ENCODE measurements at places on chromosomes 6 and 20.

GRCh38 chr6:154749341-154749740 lies 16.1 kb downstream of the SCAF8 start:
- no peak for DNase-seq

- DNase-seq, result no peak
Measured at GRCh38 chr6:1027795-1028569, 283.9 kb upstream of the FOXQ1 start.

GRCh38 chr20:37651932-37652331 lies 41.9 kb upstream of the CTNNBL1 start:
- no peak for DNase-seq

DNA sequence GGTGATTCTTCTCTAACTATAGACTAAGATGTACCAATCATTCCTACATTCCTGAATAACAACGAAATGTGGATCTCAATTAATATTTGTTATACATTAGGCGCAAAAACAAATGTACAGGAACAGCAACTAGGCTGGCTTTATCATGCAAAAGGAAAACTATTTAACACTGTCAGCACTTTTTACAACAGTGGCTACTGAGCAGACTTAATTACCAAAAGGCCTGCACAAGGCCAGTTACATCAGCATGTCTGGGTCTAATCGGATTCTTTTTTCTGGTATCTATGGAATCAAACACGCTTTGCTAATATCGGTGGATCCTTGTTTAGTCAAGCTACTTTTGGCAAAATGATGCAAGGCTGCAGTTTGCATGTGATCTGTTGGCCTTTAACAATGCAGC lies 176.5 kb downstream of the UBE3D start:
- no peak for DNase-seq

DNA sequence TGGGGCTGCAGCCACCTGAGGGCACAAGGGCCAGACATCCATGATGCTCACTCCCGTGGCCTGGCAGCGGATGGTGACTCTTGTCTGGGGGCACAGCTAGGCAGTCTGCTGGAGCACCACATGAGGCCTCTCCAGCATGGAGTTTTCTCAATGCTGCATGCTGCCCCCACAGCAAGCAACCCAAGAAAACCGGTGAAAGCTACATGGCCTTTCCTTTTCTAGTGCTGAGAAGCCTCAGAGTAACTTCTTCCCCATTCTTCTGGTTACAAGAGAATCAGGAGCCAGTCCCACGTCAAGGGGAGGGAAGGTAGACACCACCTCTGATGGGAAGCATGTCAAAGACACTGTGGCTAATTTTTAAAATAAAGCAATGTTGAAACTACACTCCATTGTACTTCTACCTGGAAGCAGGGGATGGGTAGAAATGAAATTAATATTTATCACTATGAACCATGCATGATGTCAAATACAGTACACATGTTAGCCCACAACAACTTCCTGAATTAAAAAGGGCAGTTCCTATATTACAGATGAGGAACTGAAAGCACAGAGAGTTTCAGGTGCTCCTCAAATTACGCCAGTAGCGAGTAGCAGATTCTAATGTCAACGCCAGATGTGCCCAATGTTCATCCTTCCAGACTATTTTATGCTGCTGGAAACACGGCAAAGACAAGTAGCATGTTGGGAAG lies 101.5 kb downstream of the LAMP5 start:
- no peak for DNase-seq

- DNase-seq, result no peak
Measured at GRCh38 chr6:85574932-85575598, 18.6 kb downstream of the SNX14 start.

- DNase-seq, result no peak
Measured at GRCh38 chr20:2846698-2847097, 6.2 kb downstream of the VPS16 start.

GRCh38 chr6:105601541-105602236 lies 198.8 kb upstream of the PREP start:
- peak; percentile 59 for DNase-seq

DNA sequence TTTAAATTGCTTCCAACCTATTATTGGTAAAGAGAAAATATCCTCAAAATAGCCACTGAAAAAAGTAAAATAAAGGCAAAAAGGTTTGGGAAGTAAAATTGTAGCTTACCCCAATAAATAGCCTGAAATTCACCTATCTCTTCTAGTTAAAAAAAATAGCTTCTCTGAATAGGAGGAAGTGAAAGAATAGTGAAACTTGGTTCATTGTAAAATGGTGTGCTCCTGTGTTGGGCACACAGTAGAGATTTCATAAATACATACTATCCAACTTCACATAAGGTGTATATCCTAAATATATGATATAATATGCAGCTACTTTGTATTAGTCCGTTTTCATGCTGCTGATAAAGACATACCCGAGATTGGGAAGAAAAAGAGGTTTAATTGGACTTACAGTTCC lies 45.3 kb downstream of the CDK19 start:
- DNase-seq, result no peak

DNA sequence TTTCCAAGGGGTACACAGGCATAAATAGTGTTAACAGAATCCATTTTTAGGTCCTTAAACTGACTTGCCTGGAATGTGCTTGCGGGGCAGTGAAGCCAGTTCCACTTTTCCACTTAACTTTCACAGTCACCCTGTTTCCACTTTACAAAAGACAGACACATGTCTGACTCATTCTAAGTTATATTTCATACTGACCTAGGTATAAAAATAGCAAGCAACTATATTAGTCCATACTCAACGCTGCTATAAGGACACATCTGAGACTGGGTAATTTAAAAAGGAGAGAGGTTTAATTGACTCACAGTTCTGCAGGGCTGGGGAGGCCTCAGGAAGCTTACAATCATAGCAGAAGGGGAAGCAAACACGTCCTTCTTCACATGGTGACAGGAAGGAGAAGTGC lies 88.2 kb downstream of the MTFR2 start:
- no peak for DNase-seq

- peak; percentile 32 for DNase-seq
Measured at GRCh38 chr20:32481311-32482142, 103.6 kb downstream of the NOL4L start.

DNA sequence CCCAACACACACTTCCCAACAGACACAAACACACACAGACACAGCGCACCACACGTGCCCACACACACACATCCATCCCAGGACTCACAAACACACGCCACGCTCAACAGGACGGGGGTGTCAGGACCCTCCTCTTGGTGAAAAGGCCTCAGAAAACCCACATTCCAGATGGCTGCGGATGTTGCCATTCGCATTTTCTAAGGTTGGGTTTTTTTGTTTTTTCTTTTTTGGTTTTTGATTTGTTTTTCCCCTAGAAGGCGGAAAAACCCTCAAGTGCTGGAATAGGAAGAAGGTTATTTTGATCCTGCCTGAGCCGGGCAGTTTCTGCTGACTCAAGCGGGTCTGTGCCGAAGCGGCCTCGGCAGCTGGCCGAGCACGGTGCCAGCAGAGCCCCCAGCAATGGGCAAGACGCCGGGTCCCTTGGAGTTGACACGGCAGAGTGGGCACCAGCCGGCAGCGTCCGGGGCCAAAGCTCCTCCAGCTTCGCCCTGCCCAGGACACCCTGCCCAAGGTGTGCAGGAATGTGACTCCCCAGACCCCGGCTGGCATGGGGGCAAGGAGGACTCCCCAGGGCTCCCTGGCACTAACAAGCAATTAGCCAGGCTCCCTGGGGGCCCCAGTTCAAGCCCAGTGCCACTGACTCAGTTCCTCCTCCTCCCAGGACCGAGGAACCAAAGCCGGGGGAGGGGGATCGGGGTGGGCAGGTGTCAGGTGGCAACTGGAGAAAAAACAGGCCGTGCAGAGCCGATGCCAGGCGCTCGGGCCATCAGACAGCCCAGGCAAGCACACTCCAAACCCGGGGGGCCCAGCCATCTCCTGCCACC lies 40.9 kb upstream of the ZBP1 start:
- peak; percentile 10 for DNase-seq

GRCh38 chr20:1939270-1939595 lies 44.0 kb downstream of the SIRPA start:
- no peak for DNase-seq

DNA sequence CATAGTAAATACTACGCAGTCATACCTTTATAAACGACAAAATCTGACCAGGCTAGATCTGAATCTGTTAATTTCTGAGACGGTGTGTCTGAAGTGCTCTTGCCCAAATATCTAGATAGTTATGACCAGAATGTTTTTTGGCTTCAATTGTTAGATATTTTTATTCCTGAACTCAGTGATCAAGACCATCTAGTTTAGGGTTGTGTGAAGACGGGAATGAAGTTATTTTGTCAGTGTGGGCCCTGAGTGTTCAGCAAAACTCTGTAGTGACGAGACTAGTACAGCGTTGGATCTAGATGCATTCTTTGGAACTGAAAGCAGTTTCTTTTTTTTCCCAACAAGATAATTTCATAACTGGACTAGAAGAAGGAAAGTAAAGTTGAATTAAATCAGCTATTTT lies 3.1 kb downstream of the STXBP5 start:
- no peak for DNase-seq

DNA sequence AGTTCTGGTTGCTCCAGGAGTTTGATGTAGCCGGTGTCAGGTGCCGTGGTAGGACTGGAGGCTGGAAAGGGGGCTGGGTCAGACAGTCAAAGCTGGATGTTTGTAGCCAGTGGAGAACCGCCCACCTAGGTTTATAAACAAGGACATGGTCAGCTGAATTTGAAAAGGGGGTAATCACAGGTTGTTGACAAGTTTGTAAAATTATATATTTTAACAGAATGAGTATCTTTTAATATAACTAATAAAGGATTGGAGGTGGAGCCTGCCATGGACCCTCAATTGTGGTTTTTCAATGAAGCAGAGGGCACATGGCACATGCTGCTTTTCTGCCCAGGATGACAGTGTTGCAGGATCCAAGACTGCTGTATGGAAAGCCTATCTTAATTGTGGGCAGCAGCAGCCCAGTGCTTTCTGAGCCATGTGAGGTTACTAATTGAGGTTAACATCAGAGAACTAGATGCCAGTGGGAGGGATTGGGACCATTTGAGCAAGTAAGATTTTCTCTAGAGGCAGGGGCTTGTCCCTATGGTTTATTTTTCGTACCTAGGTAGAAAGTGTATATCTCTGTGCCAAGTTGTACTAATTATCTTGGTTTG lies 9.7 kb downstream of the HECA start:
- no peak for DNase-seq

DNA sequence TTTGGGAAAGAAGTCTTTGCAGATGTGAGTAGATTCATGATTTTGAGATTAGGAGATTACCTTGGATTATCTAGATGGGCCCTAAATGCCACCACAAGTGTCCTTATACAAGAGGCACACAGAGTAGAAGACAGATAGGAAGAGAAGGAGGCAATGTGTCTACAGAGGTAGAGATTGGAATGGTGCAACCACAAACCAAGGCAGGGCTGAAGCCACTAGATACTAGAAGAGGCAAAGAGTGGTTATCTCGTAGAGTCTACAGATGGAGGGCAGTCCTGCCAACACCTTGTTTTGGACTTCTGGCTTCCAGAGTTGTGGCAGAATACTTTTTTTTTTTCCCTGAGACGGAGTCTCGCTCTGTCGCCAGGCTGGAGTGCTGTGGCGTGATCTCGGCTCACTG lies 138.3 kb upstream of the AKIRIN2 start:
- DNase-seq, result no peak

- no peak for DNase-seq
Measured at GRCh38 chr20:15059438-15059837, 722.0 kb upstream of the FLRT3 start.

DNA sequence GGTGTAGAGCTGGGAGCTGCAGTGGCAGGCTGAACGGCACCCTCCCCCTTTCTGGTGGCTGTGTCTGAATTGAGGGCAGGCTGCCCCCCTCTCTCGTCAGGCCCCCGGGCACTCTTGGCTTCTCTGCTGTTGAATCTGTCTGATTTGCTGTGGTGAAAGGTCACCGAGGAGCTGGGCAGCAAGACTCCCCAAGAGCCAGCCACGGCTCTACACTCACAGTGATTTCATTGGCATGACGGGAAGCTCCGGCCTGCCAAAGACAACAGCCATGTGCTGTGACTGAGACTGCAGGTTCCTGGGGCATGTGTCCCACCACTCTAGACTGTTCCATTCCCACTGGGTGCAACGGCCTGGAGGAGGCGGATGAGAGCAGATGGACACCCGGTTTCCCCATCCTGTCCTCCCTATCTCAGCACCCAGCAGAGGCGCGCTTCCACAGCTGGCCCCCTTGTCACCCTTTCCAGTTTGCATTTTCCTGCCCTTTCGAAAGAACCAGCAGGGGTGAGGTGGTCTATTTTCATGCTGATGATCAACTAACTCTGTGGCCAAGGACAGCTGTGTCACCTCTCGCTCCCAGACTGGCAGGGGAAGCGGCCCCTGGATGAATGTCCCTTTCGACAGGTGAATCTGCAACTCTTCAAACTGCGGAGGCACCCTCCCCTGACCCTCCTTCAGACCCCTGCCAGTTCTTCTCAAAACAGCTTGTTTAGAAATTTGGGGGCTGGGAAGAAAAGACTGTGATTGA lies 2.2 kb downstream of the APCDD1L start:
- DNase-seq, result no peak

DNA sequence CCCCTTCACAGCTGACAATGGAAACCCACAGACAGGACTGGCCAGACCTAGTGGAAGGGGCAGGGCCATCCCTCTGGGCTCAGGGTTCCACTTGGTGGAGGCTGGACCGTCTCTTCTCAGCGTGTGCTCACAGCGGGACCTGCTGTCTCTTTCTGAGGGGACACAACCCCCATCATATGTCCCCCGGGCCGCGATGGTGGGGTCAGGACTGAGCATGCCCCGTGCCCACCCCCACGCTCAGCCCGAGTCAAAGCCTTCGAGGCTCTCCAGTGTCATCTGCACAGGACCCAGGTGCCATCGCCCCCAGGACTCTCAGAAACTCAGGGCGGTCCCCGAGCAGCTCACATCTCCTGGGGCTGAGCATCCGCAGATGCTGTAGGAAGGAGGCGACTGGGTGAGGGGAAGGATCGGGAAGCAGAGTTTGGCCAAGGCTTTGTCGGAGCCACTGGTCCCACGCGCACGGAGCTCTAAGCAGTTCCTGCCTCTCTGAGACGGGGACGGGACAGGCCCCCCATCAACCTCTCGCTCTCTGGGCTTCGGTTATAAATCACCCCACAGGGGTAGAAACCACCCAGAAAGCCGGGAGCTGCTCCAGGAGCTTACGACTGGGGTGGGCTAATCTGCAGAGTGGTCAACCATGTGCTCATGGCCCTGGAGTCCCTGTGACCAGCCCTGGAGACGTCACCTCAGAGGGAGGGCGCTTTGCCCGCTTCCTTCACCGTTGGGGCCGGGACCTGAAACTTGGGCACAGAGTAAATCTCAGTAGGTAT lies 183.4 kb upstream of the SULF2 start:
- no peak for DNase-seq
